ENCODE measurements at places on chromosomes 7 and 10. TPM values are rescaled to one million over a fixed set of nuclear protein-coding genes. Genes with fewer than 3 reads are reported as not detected.

The TRPV5 gene
- total RNA-seq, result not detected

The SYT15 gene
- total RNA-seq, result 0.64 TPM

The RHOBTB1 gene
- total RNA-seq, result 7.5 TPM

The OR2A12 gene
- not detected for total RNA-seq

GRCh38 chr10:127944256-127944655, 37.4 kb downstream of the PTPRE start:
- DNase-seq, result no peak
- H3K27me3 ChIP-seq, result no peaks in the 10 kb centered on the region
- H3K4me1 ChIP-seq, result no peaks in the 10 kb centered on the region
- no peak overlapping the region for H3K27ac ChIP-seq
- H3K36me3 ChIP-seq, result no peaks in the 10 kb centered on the region

- no peaks in the 10 kb centered on the region for H3K36me3 ChIP-seq
- DNase-seq, result no peak
- H3K4me3 ChIP-seq, result no peak overlapping the region
- H3K4me1 ChIP-seq, result no peaks in the 10 kb centered on the region
Measured at GRCh38 chr10:20085115-20085514, 268.9 kb downstream of the PLXDC2 start.

DNA sequence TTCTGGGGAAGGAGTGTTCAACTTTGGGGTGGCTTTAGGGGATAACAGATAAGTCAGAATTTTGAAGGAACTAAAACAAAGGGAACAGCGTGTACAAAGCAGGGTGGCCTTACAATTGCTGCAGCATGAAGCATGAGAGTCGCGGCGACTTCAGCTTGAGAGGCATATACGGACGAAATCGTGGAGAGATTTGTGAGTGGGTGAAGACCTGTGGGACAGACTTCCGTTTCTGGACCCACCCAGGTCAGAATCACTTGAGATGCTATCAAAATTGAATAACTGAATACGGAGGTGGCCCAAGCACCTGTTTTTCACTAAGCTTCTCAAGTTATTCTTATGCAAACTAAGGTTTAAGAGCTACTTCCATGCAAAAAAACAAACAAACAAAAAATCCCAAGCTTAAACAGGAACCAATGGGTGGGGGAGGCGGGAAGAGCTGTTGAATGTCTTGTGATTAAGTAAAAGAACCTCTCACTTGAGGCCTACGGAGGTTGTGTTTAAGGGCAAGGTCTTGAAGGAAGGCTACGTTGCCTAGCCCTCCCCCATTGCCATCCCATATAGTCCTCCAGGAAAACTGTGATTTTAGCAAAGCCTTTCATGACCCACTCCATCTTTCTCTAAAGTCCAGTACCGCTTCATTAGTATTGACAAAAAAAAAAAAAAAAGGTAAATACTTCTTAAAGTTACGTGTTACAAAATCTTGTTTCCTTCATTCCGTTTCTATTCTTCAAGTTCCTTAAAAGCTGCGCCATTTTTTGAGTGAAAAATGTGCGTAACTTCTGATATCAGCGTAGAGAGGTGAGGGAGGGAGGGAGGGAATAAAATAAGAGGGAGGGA, 1.3 kb upstream of the TRIM24 start:
- no peaks in the 10 kb centered on the region for H3K36me3 ChIP-seq
- no peaks in the 10 kb centered on the region for H3K4me1 ChIP-seq
- no peaks in the 10 kb centered on the region for H3K27me3 ChIP-seq
- H3K4me3 ChIP-seq, result no peak overlapping the region
- no peak for DNase-seq

- H3K4me3 ChIP-seq, result no peak overlapping the region
- no peaks in the 10 kb centered on the region for H3K4me1 ChIP-seq
- no peak for DNase-seq
- H3K27ac ChIP-seq, result no peak overlapping the region
- H3K36me3 ChIP-seq, result no peaks in the 10 kb centered on the region
- H3K27me3 ChIP-seq, result no peaks in the 10 kb centered on the region
Measured at GRCh38 chr7:151679881-151680612, 160.4 kb upstream of the RHEB start.
